ENCODE measurements at places on chromosomes 7 and 10.

DNA sequence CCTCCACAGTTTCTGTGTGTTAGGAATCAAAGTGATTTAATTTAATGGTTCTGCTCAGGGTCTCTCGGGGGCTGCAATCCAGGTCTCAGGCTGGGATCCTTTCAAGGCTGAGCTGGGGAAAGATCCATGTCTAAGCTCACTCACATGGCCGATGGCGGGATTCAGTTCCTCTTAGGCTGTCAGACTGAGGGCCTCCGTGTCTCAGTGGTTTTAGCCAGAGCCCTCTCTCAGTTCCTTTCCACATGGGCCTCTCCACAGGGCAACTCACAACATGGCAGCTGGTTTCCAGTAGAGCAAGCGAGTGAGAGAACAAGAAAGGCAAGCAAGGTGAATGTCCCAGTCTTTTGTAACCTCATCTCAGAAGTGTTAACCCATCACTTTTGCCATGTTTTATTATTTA lies 26.9 kb downstream of the CAV1 start:
- no peak for DNase-seq

DNA sequence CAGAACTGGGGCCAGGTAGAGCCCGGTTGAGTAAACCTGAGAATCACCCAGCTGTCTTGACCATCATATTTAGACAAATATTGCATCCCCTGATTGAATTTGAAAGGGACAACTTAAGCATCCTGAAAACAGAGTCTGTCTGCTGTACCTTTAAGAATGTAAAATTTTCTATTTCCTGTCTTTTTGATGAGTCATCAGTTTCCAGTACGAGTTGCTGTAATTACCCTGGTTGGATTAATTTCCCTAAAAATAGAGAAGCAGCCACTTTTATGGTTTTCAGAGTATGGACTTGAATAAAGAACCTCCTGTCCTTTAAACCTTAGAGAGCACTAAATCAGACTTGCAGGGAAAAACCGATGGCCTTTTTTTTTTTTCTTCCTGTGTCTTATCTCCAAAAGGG lies 164.6 kb upstream of the SH2B2 start:
- DNase-seq = no peak

- DNase-seq = no peak
These were observed 171.9 kb upstream of the NRP1 start for GRCh38 chr10:33506391-33506790.

DNA sequence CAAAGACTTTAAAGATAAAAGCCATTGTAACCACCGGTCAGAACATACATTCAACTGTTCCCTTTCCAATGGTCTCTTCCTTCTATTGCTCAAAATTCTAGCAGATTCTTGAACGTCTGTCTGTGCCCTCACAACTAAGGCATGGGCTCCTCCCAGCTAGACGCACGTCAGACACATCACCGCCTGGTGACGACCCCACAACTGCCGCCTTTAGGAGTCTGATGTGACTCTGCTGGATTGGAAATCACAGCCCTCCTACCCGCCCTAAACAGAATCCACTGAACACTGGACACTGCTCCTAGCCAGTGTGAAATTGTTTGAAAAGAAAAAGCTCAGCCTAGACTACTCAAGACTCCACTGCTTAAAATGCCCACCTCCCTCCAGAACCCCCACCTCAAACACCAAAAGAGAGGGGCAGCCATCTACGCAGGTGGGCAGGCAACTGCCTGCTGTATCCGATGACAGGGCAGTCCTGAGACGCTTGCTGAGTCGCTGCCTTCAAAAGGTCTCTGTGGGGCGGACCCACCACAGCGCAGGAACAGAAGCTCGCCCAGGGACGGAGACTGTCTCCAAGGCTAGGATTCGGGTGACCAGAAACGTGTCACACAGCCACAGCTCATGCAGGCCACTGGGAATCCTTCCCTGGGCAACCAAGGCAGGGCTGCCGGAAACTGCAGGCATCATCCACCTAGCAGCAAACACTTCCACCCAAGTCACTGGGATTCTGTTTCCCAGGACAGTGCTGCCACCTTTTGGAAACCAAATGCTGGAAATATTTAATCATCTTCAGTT lies 34.7 kb downstream of the GSDME start:
- no peak for DNase-seq

- no peak for DNase-seq
These were observed 93.6 kb downstream of the UBE2H start for GRCh38 chr7:129859183-129859582.
